ENCODE measurements at places on chromosomes 5 and 9.

DNA sequence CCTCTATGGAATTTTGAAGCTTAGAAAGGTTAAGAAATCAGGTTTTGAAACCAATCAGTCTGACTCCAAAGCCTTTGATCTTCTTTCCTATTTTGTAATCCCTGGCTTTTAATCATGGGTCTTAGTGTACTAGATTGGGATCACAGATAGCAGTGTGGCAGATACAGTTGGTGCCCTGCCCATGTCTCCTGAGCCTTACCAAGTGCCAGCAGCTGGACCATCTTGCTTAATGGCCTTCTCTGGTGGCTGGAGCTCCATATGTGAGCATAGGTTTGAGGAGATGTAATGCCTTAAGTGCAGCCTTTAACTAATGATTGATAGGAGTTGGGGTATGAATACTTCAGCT, 16.7 kb upstream of the RIC1 start:
- no peak for DNase-seq

DNA sequence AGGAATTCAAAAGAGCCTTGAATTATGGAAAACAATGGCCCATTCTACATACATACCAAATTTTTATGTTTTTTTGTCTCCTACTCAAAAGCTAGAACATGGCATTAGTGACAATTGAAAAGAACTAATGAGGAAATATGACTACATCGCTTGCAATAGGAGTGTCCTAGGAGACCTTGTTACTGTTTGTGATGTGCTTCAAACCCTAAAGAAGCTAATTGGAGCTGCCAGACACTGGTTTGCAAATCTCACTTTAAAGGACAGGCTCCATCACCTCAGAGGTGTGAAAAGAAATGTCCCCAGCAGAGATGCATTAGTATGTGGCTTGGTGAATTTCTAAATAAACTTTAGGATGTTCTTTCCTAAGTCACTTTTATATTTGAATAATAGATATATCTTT, 354.2 kb upstream of the EFNA5 start:
- no peak for DNase-seq

GRCh38 chr9:96242811-96243210, 59.2 kb downstream of the HSD17B3 start:
- no peak for DNase-seq

- no peak for DNase-seq
Measured at GRCh38 chr5:88551724-88552345, 283.2 kb upstream of the TMEM161B start.

- DNase-seq = no peak
Measured at GRCh38 chr9:81423589-81424326, 265.6 kb downstream of the TLE1 start.

- DNase-seq = no peak
Measured at GRCh38 chr5:133967698-133968203, 674 bp downstream of the C5orf15 start.

DNA sequence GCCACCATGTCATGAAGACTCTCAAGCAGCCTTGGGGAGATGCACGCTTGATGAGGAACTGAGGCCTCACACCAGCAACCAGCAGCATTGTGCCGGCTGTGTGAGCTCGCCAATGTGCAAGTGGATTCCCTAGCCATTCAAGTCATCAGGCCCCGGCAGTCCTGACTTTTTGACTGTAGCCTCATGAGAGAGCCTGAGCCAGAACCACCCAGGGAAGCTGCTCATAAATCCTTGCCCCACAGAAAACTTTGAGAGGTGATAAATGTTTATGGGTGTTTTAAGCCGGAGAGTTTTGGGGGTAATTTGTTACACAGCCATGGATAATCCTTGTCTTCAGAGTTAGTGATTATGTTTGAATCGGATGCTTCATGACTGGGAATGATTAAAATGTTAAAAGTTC, 44.7 kb downstream of the FAM240B start:
- no peak for DNase-seq

DNA sequence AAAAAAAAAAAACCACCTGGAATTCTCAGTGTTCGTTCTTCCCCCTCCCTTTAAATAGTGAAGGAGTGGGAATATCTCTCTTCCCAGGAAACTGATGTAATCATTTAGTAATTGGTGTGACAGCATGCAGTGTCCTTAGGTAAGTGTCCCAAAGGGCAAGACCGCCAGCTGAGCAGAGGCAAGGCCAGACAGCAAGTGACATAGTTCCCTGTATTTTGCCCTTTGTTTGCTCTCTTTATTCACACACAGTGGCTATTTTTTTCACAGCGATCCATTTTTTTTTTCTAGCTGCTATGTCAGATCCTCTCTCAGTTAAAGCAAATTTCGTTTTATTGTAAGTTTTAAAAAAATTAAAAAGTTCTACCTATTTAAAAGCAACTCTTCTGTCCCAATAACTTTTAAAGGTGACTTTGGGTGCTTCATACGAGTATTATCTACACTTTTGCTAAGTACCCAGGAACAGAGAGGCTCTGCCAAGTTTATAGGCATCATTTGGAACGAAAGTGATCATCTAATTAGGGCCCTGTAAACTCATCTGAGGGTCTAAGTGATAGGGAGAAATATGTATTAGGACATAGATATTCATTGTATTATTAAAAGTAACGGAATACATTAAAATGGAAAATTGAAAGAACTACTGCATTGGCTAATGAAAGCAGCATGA, 98.2 kb upstream of the ALDH1A1 start:
- DNase-seq = no peak

GRCh38 chr9:127091526-127091925, 30.9 kb downstream of the ANGPTL2 start:
- no peak for DNase-seq

DNA sequence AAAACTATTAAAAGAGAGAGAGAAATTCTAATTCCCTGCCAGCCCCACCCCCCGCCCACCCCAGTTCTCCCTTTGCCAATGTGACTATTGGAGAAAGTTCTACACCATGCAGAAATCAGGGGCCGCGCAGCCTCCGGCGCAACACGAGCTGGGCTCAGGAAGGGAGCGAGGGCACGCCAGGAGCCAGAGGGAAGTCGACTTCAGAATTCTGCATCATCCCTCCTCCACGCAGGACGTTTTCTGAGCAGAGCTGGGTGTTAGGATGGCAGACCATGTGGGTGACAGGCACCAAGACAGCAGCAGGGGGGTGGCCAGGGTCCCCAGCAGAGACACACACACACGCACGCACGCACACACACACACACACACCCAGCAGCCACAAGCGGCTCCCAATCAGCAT, 72.6 kb downstream of the PTCH1 start:
- DNase-seq = no peak

DNA sequence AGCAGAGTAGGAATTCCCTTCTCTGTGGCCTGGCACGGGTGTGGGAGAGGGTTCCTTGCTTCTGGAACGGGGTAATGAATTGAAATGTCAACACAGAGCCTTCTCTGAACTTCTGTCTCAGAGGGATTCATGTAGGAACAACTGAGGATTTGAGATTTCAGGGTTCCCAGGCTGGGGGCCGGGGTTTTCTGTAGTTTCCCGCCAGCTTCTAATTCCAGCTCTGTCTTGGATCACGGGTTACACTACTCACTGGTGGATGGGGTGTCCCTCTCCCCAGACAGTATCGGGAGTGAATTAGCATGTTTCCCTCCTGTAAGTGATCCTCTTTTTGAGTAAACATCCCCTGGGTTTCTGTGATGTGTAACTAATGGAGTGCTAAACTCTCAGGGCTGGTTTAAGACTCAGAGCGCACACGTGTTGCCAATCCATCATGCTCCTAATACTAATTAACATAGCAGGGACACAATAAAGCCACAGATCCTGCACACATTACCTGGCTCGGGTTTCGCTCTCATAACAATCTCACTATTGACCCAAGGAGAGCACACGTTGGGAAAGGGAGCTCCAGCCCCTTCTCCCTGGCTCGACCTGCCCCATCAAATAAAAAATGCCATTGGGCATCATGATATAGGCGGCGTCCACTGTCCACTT, 18.1 kb upstream of the DMRT2 start:
- no peak for DNase-seq

DNA sequence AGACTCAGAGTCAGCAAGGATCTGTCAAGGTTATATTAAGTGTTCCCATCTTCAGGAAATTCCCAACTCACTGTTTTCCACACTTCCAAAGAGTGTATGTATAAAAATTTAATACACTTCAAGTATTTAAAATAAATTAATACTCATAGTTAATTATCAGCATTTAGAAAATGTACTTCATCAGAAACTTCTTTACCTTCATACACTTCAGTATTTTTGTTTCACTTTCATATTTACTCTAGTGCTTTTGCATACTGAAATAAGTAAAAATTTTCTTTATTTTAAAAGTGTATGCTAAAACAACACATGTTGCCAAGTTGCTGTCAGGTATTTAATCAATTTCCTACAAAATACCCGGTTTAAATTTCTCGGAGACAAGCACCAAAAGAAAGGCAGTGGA, 16.5 kb downstream of the RICTOR start:
- DNase-seq = no peak

- DNase-seq = no peak
Measured at GRCh38 chr9:127534931-127535330, 77.1 kb upstream of the STXBP1 start.

GRCh38 chr9:8315211-8315610, 515.6 kb upstream of the DMAC1 start:
- no peak for DNase-seq

GRCh38 chr9:27548055-27548741, 18.6 kb upstream of the MOB3B start:
- DNase-seq = no peak

- DNase-seq = no peak
Measured at GRCh38 chr5:154794525-154795234, 39.5 kb downstream of the LARP1 start.

- DNase-seq = no peak
Measured at GRCh38 chr5:138974227-138975063, 99.3 kb upstream of the LRRTM2 start.

- DNase-seq = no peak
Measured at GRCh38 chr5:158466191-158466590, 607.2 kb upstream of the CLINT1 start.

GRCh38 chr5:52821901-52822300, 34.2 kb downstream of the ITGA1 start:
- no peak for DNase-seq

GRCh38 chr9:93280661-93281259, 96.8 kb downstream of the WNK2 start:
- DNase-seq = no peak

- DNase-seq = no peak
Measured at GRCh38 chr9:114007991-114008666, 70.0 kb downstream of the AMBP start.

GRCh38 chr5:95725071-95725820, 5.9 kb upstream of the RHOBTB3 start:
- DNase-seq = no peak

DNA sequence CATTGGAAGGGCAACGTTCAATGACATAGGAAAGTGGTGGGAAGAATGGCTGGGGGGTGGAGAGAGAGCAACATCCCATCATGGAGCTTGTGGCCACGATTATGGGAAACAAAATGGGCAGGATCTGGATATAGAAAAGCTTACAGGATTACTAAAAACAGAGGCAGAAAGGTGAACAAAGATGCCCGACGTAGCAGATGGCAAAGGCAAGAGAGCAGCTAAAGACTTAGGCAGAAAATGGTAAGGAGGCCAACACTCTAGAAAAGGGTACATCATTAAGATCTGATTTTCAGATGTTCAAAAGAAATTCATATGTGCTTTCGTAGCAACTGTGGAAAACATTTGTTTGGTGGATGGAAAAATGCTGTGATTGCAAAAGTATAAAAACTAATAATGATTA, 102.5 kb downstream of the OTULIN start:
- no peak for DNase-seq

DNA sequence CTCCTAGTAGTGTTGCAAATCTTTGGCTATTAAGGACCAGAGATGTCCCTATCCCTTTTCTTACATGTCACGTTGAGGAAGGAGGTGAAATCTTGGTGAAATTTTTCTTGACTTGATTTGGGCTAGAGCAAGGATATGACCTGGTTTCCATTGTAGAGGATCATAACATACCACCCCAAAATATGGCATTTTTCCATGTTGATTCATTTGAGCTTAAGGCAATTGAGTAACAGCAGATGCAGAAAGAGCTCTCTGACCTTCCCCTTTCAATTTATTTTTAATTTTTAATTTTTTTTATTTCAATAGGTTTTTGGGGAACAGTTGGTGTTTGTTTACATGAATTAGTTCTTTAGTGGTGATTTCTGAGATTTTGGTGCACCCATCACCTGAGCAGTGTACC, 61.2 kb upstream of the MAP1B start:
- no peak for DNase-seq

- no peak for DNase-seq
Measured at GRCh38 chr9:121302341-121302740, 34.4 kb downstream of the GSN start.

- no peak for DNase-seq
Measured at GRCh38 chr9:69151506-69151905, 22.6 kb upstream of the TJP2 start.

Measured in stimulated activated CD8-positive, alpha-beta memory T cell treated with anti-CD3 and anti-CD28 coated beads, Interleukin-4, amount 100 ng/mL, for 1 hour (primary cell).